HL-60 (cell line): ENCODE measurements at places on chromosomes 1 and 21.

GRCh38 chr1:153025797-153026196 is 5.2 kb upstream of the SPRR1B start:
- no peak for DNase-seq

DNA sequence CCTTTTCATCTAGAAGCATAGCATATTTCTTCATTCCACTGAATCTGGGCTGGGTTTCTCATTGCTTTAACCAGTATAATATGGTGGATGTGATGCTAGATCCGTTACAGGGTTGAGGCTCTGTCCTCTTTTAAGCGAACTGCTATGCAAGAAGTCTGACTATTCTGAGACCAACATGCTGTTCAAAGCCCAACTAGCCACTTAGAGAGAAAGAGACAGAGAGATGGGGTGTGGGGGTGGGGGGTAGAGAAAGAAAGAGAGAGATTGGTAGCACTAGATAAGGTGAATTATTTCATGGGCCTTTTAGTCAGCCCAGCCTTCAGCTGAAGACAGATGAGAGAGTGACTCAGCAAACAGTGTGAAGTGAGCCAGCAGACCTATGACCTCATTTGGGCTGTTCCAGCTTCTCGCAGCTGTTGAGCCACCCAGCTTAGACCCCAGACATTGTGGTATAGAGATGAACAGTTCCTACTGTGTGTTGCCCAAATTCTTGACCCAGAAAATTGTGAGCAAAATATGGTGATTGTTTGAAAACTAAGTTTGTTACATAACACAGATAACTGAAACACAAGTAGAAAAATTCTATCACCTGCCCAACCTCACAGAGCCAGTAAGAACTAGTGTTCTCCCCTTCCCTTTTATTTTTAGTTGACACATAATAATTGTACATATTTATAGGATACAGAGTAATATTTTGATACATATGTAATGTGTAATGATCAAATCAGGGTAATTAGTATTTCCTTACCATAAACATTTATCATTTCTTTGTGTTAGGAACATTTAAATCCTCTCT is 40.7 kb upstream of the PRKACB start:
- peak; percentile 39 for DNase-seq

DNA sequence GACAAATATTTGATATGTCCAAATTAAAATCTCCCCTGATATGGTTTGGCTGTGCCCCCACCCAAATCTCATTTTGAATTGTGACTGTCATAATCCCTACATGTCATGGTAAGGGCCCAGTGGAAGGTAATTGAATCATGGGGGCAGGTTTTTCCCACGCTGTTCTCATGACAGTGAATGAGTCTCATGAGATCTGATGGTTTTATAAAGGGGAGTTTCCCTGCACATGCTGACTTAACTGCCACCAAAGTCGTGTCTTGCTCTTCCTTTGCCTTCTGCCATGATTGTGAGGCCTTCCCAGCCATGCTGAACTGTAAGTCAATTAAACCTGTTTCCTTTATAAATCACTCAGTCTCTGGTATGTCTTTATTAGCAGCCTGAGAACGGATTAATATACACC is 207.0 kb downstream of the BARHL2 start:
- no peak for DNase-seq

GRCh38 chr1:59738152-59738551 is 76.6 kb upstream of the HOOK1 start:
- no peak for DNase-seq

DNA sequence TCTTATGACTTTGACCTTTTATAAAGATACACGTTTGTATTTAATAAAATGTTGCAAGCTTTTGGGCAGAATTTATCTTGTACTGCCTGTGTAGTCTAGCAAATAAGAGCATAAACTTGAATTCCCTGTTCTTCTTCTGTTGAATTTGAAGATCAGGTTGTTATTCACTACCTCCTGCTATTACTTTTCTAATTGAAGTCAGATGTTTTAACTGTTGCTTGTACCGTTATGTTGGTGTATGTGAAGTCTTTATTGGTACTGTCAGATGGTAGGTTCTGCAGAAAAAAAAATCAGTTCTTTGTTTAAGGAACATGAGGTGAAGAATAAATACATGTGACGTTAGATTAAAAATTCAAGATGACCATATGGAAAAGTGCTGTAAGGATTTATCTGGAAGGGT is 69.1 kb downstream of the DYRK1A start:
- DNase-seq = no peak

DNA sequence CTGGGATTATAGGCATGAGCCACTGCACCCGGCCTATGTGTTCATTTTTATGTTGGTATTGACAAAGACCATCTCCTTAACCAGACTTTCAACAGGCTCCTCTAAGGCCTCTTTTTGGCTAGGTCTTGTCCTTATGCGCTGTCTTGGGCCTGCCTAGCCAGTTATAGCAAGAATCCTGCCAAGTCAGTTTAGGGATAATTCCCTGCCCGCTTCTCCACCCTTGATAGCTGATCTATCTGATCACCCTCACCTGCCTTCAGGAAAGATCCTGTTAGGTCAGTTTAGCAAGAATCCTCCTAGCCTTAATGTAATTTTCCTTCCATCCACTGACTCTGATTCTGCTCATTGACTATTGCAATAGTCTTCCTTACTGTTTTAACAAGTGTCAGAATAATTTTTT is 2.4 kb upstream of the B4GALT3 start:
- no peak for DNase-seq

GRCh38 chr1:1031659-1032235 is 11.8 kb downstream of the AGRN start:
- no peak for DNase-seq

GRCh38 chr1:25148673-25149300 is 83.5 kb downstream of the SYF2 start:
- peak; percentile 38 for DNase-seq

GRCh38 chr1:46558141-46558963 is 6.9 kb upstream of the KNCN start:
- DNase-seq = no peak

GRCh38 chr1:90200646-90201205 is 205.8 kb downstream of the ZNF326 start:
- DNase-seq = no peak

DNA sequence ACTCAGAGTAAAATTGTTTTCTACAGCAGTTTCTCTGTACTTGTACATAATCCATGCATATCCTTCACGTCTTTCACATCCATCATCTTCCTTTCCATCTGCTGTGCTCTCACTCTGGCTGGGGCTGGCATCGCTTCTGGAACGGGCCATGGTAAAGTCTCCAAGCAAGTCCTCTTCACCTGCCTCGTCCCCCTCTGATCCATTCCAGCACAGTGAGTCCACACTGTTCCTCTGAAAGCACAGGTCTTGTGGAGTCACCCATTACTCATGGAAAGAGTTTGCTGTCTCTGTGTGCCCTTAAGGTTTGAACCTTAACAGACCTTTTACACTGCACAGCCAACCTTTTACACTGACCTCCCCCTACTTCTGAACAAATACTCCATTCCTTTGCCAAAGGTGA is 313.6 kb downstream of the ASTN1 start:
- no peak for DNase-seq

DNA sequence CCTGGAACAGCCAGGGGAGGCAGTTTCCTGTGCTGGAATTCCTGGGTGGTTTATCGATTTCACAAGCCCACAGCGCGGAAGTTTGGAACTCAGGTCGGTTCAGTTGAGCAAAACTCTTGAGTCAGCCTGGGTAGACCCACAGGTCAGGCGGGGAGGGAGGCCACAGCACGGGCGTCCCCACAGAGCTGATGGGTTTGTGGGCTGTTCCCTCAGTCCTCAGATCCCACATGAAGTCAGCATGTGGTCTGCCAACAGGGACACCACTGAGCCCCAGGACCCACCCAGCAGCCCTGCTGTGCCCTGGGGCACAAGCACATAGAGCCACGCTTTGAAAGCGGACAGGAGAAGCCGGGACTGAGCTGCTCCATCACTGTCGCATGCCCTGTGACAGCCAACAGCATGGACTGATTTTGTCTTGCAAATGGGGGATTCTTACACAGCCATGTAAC is 17.4 kb downstream of the BMP8A start:
- no peak for DNase-seq

DNA sequence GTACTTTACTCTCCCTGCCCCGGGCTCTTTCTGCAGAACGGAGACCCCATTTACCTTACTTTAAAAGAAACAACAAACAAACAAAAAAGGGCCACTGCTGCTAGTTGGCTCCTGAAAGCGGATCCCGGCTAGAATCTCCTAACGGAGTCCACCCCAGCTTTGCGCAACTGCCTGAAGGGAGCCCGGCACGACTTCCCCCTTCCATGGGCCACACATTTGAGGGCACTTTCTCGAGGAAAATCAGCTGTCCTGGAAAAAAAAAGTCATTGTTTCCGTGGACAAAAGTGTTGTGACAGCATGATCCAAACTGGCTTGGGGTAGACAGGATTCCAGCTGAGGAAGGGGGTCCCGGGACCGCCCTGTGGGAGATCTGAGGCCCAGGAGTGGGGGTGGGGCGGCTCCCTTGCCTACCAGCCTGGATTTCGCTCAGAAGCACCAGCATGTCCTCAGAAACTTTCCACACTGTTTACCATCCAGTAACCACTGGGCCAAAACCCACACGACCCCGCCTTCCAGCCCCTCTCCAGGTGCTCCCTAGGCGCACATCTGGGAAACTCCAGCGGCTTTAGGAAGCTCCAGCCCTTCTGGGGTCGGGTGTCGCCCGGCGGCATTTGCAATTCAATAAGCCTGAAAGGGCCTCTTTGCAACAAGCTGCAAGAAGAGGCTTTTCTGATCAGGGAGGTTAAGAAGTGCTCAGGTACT is 4.8 kb downstream of the RIPK4 start:
- peak; percentile 24 for DNase-seq

DNA sequence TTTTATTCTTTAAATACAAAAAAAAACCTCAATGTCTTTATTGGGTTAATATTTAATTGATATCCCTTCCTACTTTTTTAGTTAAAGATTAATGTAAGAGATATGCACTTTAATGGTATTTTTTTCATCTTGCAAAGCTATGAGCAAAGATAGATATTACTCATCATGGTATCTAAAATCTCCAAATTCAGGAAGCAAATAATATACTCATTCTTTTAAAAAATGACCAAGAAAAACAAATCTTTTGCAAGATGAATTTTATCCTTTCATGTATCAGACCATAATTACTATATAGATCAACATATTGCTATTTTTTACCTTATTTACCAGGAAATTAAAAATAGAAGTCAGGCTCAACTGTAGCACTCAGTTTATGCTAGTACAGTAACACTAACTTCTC is 330.4 kb downstream of the KCNT2 start:
- no peak for DNase-seq

- DNase-seq = peak; percentile 54
Measured at GRCh38 chr1:27332536-27333281, 9.1 kb upstream of the SYTL1 start.

DNA sequence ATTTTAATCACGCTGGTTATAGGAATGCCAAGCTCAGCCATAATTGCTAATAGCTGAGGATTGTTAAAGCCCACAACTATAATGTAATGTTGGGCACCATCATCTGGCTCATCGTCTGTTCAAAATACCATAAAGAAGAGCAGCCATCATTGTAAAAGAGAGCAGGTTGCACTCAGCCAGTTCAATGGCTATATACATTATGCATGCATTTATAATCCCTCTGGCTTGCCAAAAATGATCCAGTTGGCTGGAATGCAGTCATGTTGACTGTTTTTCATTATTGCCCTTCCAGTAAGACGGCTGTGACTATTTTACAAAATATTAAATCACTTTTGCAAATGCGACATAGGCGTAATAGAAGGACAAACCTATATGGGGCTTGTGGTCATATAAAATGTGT is 85.3 kb downstream of the SPAG17 start:
- no peak for DNase-seq

GRCh38 chr1:26775666-26776065 is 12.1 kb upstream of the PIGV start:
- no peak for DNase-seq

DNA sequence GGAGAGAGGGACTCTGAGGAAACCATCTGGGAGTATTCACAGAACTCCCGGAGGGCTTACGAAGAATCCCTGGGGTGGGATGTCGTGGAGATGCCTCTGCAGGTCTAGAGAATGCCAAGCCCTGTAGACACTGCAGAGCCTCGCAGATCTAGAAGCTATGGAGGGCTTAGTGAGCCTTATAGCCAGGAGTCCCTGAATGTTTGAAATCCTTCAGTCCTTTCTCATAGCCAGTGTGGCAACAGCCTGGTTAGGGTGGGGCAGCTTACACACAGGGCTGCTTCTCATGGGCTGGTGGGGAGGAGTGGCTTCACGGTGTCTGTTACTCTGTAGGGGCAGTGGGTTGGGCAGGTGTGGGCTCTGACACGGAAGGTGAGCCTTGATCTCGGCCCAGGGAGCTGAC is 44.2 kb upstream of the KDM4A start:
- no peak for DNase-seq

DNA sequence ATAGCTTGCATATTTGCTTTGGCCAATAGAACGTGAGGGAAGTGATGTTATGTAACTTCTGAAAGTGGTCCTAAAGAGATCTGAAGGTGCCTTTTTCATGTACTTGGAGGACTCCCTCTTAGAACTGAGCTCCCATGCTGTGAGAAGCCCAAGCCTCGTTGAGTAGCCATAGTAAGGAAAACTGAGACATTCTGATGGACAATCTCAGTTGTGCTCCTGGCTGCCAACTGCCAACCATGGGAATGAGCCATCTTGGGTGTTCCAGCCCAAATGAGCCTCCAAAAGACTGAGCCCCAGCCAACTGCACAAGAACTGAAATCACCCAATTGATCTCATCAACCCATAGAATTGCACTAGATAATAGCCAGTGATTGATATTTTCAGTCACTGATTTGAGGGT is 106.7 kb downstream of the MRPL39 start:
- no peak for DNase-seq

- peak; percentile 76 for DNase-seq
Measured at GRCh38 chr1:212234431-212235395, 50.5 kb upstream of the PPP2R5A start.

DNA sequence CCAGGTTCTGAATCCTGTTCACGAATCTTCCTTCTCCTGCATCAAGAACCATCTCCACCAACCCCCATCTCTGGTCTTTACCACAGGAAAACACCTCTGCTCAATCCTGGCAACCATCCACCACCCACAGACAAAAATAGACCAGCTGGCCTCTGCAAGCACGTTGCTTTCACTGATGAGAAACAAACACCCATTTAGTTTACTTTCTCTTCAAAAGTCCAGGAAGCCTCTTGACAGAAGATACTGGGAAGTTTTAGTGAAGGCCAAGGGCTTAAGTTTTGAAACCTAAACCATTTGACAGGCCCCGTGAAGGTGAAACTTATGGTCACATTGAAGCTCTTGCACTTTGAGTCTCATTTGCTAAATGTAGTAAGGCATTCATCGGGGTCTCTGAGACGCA is 122.6 kb upstream of the PPP2R5A start:
- peak; percentile 23 for DNase-seq

- DNase-seq = no peak
Measured at GRCh38 chr1:20229171-20229570, 42.9 kb upstream of the PLA2G2C start.

GRCh38 chr1:216641669-216642460 is 81.4 kb downstream of the ESRRG start:
- no peak for DNase-seq
